ENCODE measurements at places on chromosomes 1 and 21.

DNA sequence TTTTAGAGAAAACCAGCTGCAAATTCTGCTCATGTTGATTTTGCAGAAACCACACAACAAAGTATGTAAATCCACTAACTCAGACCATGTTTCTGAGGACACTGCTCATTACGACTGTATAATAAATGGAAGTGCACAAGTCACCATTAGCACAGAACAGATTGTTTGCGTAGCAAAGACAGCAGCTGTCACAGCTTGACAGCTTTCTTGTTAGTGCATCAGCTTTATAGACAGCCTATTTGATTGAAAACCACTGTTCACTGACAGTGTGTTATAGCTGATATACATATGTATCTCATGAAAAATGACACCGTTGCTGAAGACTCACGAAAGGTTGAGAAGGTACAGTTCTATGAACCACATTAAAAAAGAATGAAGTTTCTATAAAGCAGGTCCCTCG lies 560.2 kb upstream of the ZRANB2 start:
- no peak for DNase-seq

DNA sequence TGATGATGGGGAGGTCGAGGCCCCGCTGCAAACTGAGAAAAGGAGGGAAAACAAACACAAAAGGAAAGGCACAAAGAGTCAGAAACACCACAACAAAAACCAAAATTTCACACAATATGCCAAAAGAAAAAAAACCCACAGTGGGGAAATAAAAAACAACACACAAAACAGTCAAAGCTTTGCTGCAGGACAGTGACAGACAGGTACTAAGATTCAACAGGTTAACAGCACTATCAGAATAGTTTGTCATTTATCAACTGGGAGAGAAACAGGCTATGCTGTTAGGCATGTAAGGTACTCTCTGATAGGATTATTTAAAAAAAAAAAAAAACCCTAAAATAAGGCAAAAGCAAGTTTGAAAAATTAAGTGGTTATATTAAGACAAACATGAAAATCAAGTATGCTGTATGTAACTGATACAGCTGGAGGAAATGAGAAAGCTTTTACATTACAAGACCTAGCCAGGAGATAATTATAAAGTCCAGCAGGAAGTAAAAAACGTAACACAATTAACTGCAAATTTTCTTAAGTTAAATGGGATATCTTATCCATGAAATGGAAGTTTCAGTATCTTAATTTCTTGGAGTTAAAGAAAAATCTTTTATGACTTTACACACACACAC lies 179.0 kb downstream of the EIF4G3 start:
- DNase-seq, result no peak

GRCh38 chr1:22325531-22326371 lies 125.9 kb upstream of the ZBTB40 start:
- no peak for DNase-seq

DNA sequence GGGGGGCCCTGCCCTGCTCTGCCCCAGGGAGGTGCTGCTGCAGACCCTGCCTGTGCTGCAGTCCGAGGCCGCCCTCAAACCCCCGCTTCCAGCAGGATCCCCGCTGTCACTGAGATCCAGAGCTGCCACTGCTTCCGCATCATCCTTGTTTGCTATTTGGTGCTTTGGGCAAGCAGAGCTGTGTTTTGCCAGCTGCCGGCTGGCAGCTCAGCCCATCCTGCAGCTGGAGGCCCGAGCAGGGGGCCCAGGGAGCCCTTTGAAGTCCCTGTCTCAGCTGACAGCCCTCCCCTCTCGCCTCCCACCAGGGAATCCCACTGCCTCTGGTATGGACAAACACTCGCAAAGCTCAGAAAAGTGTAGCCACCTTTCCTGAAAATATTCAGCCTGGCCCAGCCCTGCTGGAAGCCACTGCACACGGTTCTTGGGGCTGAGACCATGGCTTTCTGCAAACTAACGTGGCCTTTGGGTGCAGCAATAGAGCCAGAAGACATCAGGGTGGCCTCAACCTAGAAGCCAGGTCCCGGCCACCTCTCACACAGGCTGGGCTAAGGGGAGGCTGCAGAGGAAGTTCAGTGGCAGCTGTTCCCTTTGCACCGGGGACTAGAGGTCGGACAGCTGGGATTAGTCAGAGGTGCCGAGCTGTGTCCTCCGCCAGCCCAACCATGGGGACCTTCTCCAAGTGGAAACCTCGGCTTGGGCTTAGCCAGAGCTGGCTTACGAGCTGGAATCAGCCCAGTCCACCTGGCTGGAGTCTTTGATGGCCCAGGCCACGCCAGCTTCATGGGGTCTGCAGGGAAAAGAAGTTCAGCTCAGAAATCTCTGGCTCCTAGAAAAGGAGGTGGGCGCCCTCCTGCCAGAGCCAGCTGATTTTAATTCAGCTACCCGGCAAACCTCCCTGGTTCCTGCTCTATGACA lies 107.1 kb downstream of the SPSB1 start:
- no peak for DNase-seq

DNA sequence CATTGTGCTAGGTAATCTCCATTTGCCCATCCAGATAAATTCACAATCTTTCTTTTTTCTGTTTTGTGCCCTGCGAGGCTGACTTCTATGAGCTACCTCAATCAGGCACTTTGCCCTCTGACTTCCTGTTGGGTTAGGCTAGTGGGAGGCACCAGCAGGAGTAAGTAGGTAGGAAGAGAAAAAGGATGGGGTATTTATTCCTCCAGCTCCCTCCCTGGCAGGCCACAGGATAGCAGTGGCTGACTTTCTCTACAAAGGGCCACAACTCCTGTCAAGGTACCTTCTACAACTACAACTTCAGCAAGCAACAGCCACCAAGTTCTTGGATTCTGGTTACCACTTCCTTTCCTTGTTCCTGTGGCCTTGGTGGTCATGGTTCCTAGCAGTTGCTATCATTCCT lies 18.8 kb upstream of the GORAB start:
- DNase-seq, result no peak

- DNase-seq, result no peak
Measured at GRCh38 chr1:117634631-117635030, 28.8 kb downstream of the TENT5C start.

DNA sequence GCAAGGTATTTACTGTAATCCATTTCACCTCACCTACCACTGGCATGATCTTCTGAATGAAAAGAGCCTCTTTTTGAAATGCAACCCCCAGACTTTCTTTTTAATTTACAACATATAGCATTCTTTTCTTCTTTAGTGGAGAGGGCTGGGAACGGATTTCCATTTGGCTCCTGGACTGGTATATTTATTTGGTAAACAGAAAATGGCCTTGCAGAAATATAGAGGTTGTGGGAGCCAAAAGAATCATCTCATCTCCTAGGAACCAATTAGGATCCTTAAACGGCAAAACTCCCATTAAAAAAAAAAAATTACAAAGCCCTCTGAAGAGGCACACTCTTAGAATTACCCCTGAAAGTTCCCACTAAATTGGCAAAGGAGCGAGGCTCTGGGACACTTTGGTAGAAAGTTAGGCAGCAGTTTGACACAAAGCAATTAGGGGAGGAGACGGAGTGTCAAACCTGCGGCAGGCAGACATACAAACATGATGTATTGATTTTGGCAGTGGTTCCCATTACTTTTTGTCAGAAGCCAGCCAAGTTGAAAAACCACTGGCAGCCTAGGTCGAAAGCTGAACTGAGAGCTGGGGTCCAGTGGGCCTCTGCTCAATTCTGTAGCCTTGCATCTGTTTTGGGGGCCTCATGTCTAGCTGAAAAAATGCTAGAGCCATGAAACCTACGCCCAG lies 135.1 kb upstream of the MAGI3 start:
- no peak for DNase-seq

GRCh38 chr1:100928128-100928527 lies 32.2 kb downstream of the SLC30A7 start:
- peak; percentile 10 for DNase-seq

- no peak for DNase-seq
Measured at GRCh38 chr1:153180556-153180955, 22.7 kb upstream of the LELP1 start.

GRCh38 chr21:43975469-43976098 lies 36.5 kb upstream of the TRAPPC10 start:
- peak; percentile 79 for DNase-seq

GRCh38 chr1:167722152-167722869 lies 529 bp downstream of the MPZL1 start:
- DNase-seq, result peak; percentile 27

DNA sequence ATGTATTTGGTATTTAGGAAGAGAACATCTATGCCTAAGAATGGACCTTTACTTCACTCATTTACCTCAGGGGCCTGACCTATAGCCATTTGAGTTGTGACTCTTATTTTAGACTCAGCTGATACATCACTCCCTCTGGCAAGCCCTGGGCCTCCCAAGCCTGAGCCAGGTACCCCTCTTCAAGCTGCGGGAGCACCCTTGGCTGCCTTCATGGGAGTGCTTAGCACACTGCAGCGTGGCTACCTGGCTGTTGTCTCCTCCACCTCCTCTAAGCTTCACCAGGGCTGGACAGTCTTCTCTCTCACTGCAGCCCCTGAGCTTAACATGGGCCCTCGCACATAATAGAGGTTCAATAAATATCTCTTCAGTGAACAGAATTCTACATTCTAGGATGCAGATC lies 23.5 kb upstream of the LHX4 start:
- DNase-seq, result no peak

DNA sequence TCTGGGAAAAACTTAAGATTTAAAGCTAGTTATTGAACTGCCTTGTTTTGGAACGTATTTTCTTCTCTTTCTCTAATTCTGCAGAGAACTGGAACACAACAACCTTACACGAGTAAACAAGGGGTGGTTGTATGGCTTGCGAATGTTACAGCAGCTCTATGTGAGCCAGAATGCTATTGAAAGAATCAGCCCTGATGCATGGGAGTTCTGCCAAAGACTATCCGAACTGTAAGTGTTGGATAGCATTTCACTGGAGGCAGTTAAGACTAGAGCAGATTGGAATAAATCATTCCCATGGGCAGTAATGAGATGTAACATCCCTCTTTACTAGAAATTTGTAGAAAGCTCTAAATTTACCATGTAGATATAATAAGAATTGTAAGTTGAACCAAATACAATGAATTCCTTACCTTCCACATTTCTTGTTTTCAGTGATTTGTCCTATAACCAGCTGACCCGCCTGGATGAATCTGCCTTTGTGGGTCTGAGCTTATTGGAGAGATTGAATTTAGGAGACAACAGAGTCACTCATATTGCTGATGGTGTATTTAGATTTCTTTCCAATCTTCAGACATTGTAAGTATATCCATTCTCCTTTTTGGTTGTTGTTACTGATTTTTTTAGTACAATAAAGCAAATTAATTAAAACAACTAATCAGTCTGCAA lies 22.9 kb downstream of the LRIG2 start:
- no peak for DNase-seq

- peak; percentile 84 for DNase-seq
Measured at GRCh38 chr1:203338335-203339036, 12.4 kb downstream of the FMOD start.

DNA sequence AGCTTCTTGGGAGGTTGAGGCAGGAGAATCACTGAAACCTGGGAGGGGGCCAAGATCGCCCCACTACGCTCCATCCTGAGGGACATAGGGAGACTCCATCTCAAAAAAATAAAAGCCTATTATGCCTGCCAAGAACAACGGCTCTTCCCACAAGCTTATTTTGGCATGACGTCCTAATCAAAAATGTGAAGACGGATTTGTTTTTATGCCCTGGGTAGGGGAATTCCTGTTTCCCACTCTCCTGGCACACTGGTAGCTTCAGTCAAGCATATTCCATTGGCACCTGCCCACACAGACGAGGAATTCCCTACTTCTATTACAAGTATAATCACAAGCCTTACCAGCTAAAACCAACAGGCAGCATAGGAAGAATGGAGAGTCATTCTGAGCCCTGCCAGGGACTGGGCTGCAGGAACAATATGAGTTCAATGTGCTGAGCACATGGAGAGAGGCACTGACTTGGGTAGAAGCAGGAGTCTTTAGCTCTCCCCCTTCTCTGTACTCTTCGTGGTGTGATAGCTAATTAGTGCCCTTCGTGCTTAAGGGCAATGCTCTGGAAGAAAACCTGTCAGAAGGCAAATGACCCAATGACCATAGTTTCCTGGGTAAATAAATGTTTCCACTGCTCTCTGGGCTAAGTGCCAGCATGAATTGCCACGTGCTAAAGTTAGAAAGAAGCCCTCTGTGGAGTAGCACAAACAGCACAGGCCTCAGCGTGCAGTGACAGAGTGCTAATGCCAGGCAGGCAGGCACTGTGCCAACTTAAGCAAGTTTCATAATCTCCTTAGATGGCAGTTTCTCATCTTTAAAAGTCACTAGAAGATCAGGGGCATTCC lies 16.8 kb downstream of the TNFSF4 start:
- DNase-seq, result peak; percentile 42

DNA sequence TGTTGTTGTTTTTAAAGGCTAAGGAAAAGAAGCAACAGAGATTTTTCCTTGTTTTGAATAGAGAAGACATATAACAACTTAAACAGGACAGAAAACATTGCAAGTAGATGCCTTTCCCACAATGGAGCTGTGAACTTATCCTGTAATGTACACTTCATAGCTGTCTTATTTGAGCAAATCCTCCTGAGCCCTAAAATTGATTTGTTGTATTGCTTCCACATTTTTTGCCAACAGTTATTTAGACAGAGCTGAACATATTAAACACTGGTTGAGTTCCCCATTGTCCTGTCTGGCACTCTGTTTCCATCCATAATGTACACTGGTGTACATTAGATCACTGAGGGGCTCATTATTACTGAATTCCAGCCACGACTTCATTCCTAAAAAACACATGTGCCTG lies 32.2 kb downstream of the CACHD1 start:
- DNase-seq, result no peak

DNA sequence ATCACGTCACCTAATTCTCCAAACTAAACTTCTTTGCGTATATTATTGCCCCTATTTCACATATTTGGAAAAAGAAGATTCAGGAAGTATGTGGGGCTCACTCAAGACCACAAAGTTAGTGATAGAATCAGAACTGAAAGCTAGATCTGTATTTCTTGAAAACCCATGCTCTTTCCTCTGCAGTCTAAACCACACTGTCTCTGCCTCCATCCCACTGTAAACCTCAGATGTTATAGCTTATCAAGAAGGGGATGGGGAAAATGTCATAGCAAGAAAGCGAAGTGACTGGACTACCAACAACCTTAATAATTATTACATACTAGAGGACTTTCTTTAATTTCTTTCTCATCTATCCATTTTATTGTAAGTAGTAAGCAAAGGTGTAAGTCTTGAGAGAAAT lies 257.7 kb upstream of the SGIP1 start:
- no peak for DNase-seq

- no peak for DNase-seq
Measured at GRCh38 chr1:29497395-29498125, 261.2 kb downstream of the PTPRU start.

Data from cerebellar cortex (tissue), 1 donor.